ENCODE measurements at places on chromosomes 16 and 17.

DNA sequence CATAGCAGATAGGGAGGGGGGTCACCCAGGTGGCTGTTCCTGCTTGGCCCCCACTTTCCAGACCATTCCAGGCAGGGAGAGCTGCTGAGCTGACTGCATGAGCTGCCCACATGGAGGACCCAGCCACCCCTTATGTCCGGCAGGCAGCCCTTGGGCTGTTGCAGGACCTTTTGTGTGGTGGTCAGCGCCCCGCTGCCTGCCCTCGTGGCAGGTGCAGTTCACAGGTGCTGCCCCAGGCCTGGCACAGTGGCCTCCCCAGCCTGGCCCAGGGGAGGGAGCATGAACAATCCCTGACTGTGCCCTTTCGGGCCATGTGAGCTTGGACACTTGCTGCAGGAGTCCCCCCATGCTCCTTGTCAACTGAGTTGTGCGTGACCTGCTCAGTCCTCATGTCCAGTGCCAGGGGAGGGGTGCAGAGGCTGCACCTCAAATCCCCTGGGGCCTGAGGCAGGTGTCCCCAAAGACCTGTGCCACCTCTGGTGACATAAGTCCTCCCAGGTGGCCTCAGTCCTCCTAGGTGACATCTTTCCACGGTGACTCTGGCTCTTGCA is 8.6 kb downstream of the TBC1D26 start:
- no peak for DNase-seq

- no peak for DNase-seq
These were observed 10.3 kb downstream of the EPN2 start for GRCh38 chr17:19247473-19247872.

GRCh38 chr17:48804936-48805411 is 12.1 kb downstream of the TTLL6 start:
- DNase-seq = no peak

DNA sequence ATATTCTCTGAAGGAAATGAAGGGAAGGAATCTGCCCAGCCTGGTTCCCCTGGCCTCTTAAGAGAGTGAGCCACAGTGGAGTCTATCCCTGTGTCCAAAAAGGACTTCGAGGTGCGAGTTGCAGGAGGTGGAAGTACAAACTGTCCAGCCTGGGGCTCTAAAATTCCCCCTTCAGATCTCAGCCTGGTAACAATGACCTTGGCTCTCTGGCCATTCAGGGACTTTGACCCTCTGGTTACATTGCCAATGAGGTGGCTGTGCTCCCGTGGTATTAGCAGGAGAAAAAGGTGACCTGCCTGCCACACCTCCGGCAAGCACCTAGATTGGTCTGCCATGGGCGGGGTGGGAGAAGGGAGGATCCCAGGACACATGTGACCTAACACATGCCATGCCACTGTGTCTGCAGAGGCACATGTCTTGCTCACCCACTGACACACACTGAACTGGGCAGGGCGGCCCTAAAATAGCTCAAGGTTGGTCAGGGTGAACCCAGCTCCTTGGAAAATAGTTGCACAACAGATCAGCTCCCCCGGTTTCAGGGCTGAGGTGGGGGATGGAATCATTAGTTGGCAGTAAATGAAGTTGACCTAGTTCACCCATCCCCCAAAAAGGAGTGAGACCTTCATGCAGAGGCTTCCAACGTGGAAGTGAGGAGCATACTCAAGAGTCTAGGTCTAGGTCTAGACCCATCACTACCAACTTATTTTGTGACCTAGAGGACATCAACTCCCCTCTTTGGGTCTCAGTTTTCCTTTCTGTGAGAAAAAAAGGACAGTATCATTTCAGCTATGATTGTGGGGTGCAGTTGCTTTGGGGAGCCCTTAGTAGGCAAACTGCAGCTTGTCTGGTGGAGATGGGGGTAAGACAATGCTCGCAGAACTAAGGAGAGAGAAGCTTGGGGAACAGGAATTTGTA is 2.2 kb downstream of the NR1D1 start:
- no peak for DNase-seq

DNA sequence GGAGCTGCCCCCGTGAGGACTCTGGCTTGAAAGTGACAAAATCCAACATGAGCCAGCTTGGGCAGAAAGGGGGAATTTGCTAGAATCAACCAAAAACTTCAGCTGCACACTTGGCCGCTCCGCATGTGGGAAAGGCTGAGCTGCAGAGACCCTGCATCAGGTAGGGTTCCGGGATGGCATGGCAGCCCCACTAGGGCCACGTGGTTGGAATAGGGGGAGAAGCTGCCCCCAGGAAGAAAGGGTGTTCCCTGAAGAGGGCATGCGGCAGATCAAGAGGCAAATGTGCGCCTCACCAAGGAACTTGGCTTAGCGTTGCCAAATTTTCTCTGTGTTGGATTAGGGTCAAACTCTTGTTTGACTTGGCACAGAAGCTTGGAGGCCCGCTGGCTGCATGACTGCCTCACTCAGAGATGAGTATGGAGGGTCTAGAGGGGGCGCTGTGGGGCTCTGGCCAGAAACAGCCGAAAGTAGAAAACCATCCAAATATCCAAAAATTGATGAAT is 29.2 kb upstream of the WFIKKN2 start:
- no peak for DNase-seq

- DNase-seq = no peak
These were observed 22.4 kb upstream of the SMIM36 start for GRCh38 chr17:55533608-55534007.

DNA sequence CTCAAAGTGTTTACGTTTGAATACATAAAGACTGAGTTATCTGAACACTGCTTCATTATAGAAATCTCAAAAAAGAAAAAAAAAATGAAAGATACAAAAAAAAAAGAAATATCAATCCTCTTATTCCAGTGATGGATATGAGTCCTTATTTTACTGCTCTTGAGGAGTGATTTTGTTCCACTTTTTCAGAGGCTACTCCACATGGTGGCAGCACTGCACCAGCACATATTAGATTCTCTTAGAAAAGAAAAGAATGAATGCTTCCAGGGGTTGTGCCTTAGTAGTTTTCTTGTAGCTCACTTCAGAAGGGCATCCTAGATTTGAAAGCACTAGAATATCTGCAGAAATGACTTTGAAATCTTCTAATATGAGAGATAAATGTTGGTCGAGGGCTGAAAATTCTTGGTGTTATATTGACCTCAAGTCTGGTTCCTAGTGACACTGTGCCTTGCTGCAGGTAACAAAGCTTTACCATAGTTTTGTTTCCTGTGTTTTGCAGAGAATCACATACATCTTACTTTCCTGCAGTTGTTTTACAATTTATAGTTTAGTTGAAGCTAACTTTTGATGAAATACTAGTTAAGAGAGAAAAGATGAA is 25.9 kb downstream of the AP2B1 start:
- no peak for DNase-seq

GRCh38 chr16:85220125-85220839 is 108.0 kb upstream of the CIBAR2 start:
- peak; percentile 94 for DNase-seq

- no peak for DNase-seq
These were observed 30.5 kb downstream of the PTRH2 start for GRCh38 chr17:59676716-59677115.

Data from left forelimb (tissue), 1 donor.